ENCODE measurements at places on chromosomes 16 and 17.

DNA sequence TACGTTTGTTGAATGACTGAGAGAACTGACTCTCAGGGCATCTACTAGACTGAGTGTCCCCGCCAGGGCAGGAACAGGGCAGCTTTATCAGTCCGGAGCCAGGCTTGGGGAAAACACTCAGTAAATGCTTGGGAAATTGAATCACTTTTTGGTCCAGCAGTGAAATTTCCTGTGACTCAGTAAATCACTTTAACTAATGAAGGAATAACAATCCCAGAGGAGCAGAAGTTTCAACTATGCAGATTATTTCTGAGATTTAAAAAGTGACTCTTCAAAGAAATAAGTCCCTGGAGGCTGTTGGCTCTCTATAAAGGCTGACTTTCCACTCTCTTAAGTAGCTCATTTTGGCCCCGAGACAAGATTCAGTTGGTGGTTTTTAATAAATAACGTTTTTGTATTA lies 101.8 kb downstream of the FOXL1 start:
- peak; percentile 43 for DNase-seq

- DNase-seq, result no peak
Observed at GRCh38 chr17:20983359-20983637, 59.5 kb downstream of the USP22 start.

- no peak for DNase-seq
Observed at GRCh38 chr17:81291662-81292061, 3.4 kb downstream of the SLC38A10 start.

DNA sequence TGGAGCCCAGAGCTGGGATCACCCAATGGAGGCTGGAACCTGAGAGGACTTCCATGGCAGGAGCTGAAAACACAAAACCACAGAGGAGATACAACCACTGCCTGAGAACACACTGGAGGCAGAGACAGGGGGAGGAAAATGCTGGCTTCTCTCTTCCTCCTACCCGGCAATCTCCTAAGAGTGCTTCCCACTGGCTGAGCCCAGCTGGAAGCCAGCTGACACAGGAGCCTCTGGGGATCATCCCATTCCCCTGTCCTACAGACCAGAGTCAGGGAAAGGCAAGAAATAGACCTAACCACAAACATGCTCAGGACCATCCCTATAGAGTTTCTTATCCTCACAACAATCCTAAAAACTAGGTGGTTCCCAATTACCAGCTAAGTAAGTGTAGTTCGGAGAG lies 112.4 kb upstream of the CDH5 start:
- DNase-seq, result no peak

DNA sequence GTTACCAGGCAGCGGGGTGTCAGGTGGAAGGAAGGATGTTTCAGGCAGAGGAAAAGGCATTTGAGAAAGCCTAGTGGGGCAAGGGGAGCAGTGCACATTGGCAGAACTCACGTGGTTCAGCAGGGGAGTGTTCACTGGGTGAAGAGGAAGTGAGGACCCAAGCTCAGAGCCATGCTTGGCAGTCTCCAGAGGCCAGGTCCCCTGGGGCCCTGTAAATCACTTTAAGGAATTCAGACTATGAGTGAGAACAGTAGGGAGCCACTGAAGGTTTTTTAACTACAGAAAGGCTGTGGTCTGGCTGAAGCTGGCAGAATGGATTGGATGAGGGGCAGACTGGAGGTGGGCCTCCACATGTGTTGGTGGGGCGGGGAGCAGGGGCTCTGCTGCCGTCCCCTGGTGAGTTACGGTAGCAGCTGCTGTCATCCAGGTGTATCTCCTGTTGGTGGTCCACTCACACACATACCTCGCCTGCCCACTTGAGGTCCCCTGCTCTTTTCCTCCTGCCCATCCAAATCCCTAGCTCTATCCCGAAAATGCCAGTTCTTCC lies 5.1 kb downstream of the CLEC16A start:
- no peak for DNase-seq

DNA sequence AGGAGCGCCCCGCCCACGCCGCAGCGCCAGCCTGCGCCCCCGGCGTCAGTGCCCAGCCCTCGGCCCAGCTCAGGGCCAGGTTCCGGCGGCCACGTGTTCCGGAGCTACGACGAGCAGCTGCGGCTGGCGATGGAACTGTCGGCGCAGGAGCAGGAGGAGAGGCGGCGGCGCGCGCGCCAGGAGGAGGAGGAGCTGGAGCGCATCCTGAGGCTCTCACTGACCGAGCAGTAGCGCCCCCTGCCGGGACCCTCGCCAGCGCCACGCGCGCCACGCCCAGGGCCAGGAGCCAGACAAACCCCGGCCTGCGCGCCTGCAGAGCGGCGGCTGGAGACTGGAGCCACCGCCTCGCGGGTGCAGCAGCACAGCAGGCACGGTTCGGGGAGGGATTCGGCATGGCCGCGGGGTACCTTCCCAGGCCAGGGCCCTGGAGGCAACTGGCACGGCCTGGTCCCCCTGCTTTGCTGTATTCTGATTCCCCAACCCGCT lies 9.3 kb downstream of the CORO6 start:
- no peak for DNase-seq

DNA sequence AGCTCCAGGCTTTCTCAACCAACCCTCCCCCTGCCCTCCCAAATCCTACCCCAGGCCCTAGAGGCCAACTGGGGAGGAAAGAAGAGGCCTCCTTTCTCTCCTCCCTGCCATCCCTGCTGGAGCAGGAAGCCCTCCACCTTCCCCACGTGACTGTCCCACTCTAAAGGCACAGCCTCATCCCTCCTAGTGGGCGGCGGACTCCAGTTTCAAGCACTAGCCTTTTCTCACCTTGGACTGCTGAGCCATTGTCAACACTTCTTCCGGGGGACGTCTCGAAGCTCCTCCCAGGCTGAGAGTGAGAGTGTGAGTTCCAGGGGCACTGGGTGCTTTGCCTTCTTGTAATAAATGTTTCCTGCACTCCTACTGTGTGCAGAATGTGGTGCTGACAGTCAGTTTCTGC lies 21.4 kb upstream of the IRX6 start:
- no peak for DNase-seq

DNA sequence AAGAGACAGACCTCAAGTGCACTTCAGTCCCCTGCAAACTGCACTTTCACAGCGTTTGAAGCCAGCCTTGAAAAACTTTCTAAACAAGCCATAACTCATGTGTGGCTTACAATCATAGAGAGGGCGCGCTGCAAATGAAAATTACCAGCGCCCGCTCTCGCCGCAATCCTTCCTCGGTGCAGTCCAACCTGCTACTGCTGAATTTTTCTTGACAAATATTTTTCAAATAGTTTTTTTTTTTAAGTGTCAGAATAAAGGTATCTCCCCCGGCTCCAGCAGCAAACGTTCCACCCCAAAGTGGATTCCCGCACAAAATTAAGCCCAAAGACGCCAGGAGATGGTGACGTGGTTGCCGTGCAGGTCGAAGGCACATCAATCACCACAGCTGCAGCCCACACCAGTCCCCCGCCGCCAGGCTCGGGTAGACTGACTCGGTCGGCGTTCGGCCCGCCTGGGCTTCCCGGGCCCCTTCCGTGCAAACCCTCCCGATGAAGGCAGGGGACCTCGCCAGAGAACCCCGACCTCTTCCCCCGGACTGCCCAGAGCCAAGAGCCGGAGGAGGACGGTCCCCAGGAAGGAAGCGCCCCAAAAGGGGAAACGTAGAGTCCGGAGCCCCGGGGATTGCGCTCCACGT lies 630 bp downstream of the GRB2 start:
- no peak for DNase-seq

- peak; percentile 98 for DNase-seq
Observed at GRCh38 chr16:2835638-2836493, 5.8 kb downstream of the ZG16B start.

- DNase-seq, result no peak
Observed at GRCh38 chr17:42133461-42134041, 10.9 kb downstream of the HSPB9 start.

GRCh38 chr17:28047806-28048205 lies 5.3 kb downstream of the NLK start:
- no peak for DNase-seq

DNA sequence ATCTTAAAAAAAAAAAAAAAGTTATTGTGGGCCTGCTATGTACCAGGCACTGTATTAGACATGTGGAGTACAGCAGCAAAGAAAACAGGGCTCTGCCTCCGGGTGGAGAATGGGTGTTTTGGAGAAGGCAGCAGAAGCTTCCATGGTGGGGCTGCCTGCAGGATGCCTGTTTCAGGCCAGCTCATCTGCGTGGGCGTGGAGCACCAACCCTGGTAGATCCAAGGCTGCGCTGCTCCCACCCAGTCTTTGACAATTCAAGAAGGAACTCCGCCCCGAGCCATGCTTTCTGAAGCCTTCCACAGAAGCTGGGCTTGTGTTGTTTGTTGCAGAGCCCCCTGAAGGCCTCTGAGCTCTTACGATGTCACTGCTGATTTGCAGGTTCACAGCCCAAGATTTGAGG lies 23.2 kb upstream of the CACNG1 start:
- DNase-seq, result no peak

DNA sequence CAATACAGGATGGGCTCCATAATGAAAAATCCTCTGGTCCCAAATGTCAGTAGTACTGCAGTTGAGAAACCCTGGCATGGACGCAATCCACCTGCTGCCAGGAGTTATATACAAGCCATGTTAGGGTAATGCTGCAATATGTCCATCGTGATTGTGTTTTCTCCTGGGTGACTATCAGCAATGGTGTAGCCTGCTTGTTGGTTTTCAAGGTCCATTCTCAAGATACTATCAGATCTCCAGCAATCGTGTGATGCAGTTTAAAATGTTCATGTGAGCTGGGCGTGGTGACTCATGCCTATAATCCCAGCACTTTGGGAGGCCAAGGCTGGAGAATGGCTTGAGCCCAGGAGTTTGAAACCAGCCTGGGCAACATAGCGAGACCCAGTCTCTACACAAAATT lies 24.0 kb downstream of the ABCC1 start:
- no peak for DNase-seq

DNA sequence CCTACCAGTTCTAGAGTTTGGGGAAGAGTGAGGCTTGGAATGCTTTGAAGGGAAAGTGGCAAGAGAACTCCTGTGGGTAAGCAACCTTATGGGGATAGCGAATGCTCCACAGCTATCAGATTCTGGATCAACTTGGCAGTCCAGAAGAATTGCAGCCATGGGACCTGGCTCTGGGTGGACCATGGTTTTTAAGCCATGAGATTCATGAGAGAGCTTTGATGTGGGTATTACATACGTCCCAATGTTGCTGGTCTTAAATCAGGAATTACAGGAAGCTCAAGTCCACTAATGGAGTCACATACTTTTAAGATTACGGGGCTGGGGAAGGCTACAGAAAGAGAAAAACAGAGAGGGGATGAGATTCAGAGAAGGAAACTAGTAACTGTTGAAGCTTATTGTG lies 142.5 kb upstream of the ELAC2 start:
- DNase-seq, result no peak

DNA sequence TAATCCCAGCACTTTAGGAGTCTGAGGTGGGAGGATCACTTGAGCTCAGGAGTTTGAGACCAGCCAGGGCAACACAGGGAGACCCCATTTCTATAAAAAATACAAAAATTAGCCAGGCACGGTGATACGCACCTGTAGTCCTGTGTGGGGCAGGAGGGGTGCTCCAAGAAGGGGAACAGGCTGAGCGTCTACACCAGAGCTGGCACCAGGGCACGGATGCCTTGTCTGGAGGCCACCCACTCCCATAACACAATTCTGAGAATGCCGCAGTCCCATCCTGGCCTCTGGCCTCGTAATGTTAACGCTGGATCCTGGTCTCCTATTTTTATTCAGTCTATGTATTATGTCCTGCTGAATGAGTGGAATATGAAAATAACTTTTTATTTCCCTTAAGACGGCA lies 161.3 kb downstream of the WSCD1 start:
- DNase-seq, result no peak

DNA sequence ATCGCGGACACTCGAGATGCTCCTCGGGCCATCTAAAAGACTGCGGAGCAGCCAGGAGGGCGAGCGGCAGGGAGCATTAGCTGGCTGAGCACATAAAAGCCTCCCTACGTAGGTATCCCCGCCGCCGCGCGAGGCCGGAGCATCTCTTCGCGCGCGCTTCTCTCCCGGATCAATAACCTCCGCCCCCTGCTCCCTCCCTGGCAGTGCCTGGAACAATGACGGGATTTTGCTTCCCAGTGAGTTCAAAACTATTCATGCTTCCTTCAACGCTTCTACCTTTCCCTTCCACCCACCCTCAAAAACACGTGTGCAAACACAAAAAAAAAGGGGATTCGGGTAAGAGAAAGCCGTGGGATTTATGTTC lies 984 bp downstream of the CENPV start:
- DNase-seq, result no peak

All from retinal pigment epithelial cell (primary cell).